ENCODE measurements at places on chromosomes 1 and 21. TPM values are rescaled to one million over a fixed set of nuclear protein-coding genes. Genes with fewer than 3 reads are reported as not detected.

Gene PRDM16
- 0.20 TPM for total RNA-seq

Gene AADACL4
- total RNA-seq: not detected

Gene OR10X1
- not detected for total RNA-seq

DNA sequence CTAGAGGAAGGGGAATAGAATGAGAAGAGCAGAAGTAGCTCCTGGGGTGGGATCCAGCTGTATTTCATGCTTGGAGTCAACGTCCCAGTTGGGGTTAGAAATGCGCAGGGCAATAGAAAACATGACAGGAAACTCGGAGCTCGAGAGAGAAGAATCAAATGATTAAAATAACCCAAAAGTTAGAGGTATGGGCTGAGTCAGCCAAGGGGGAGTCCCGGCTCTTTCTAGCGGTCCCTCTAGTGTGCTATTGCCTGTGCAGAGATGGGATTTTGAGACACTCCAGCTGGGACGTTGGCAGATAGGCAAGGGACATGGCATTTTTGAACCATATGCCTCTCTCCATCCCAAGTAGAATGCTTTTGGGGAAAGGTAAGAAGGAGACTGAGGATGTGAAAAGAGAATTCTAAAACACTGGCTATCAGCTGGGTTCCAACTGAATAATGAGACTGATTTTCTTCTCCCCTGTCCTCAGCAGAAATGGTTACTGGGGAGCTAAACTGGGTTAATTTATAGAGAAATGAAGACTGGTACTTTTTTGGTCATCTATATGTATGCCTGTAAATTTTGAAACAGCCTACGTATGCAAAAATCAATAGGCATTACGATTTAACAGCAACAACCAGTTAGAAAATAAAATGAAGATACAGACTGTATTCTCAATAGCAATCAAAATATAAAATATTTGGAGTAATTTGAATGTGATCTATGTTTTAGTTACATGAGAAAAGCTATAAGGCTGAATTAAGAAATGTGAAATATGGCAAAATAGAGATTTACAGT, 7.0 kb upstream of the VPS26C start:
- DNase-seq: no peak

DNA sequence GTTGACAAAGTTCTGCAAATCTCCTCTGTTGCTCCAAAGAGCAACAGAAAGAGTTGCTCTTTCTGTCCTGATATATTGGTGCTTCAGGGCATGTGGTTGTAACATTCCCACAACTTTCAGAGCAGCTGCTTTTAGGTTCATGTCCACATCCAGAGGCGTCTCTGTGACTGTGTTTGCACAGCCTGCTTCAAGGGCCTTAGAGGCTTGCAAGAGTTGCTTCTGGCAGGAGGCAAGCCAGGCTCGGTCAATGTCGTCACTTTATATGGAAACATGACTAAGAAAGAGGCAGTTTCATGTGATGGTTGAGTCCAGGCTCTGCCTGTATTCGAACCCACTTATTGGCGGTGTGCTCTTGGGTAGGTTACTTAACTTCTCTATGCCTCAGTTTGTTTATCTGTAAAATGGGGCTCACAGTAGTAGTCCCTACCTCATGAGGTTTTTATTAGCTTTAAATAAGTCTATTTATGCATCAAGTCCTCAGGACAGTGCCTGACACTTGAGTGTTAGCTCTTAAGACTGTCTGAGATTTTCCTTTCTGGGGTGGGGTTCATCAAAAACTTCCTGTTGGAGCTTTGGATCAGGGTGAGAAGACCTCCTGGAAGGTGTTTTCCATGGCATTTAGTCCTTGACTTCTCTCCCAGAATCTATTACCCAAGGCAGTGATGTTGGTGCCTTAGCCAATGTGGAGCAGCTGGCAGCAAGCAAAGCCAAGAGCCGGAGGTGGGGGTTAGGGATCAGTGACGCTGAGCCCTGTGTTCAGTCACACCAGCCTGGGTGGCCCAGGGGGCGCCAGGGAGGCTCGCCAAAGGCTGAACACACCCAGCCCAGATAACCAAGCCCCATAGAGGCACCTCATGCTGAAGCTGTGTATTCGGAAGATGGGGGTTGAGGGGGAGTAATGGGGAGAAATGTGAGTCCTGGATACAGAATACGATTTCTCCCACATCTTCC, 18.9 kb downstream of the LHX4 start:
- no peak for DNase-seq

- no peak for DNase-seq
Observed at GRCh38 chr1:181919542-181919941, 142.0 kb downstream of the ZNF648 start.

GRCh38 chr1:62732331-62732730, 44.1 kb upstream of the DOCK7 start:
- DNase-seq: no peak

GRCh38 chr1:170669107-170669445, 5.1 kb downstream of the PRRX1 start:
- DNase-seq: no peak

- DNase-seq: no peak
Observed at GRCh38 chr1:76046149-76046548, 28.4 kb upstream of the ST6GALNAC3 start.

All from activated CD4-positive, alpha-beta memory T cell treated with anti-CD3 and anti-CD28 coated beads, Interleukin-2, amount 10 ng/mL, durations not matched to agents 7 days and 5 days (primary cell).